ENCODE measurements at places on chromosomes 16 and 17.
A peak's percentile ranks its signal among the peaks of the same experiment; 100 is the strongest.

DNA sequence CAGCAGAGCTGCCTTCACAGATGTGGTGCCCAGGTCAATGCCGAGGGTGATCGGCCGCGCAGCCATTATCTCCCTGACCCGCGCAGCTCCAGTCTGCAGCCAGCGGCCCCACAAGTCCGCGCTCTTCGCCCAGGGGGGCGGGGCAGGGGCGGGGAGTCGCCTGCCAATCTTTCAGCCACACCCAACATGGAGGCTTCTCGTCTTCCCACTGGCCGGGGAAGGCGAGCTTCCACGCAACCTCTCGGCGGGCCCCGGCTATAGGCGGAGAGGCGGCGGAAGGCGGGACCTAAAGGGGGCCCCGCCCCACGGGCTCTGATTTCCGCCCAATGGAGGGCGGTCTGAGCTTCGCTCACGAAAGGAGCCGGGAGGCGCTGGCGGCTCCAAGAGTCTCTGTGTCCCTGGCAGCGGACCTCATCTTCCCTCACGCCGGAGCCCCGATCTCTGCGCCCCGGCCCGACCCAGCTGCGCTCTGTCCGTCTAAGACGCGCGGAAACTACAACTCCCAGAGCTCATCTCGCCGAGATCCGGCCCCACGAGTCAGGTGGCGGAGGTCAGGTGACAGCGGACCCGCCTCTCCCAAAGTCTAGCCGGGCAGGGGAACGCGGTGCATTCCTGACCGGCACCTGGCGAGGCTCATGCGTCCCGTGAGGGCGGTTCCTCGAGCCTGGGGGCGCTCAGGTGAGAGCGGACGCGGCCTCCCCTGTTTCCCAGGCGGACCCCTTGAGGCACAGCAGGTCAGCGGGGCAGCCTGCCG, at the start of the genes CTNS and SHPK:
TSS of gene CTNS (plus strand) at position 607 of the 754 bp plus-strand sequence. CDS start 3,447 bp downstream, outside the sequence.
TSS of gene SHPK (minus strand) at position 97 of the 754 bp plus-strand sequence. CDS start at position 66, 31 bp downstream.
- DNase-seq: peak; percentile 88

DNA sequence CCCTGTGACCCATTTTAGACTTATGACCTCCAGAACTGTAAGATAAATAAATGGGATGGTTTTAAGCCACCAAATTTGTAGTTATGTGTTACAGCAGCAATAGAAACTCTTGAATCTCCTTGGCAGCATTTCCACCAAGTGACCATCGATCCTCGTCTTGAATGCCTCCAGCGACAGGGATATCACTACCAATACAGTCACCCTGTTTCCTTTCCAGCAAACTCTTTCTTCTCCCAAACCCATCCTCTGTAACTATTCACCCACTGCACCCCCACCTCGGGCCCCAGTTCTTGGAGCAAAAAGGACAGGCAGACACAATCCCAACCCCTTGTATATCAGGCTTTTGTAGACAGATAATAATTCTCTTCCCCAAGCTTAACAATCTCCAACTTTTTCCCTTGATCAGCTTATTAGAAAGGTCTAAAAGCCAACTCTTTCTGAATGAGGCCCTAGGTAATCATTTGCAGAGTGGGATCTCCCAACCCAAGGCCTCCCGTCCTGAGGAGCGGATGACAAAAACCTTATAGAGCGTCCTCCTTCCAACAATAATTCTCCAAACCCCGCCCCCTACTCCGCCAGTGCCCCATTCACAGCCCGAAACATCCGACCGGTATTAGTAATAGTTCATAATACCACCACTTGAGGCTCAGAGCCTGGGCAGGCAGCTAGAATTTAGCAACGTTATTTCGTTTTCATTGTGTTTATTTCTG, 14.7 kb upstream of the PLLP start:
- DNase-seq: no peak

GRCh38 chr16:2089706-2090480, 42.1 kb downstream of the TSC2 start:
- no peak for DNase-seq

- no peak for DNase-seq
Observed at GRCh38 chr17:7354262-7354843, 603 bp upstream of the TMEM95 start.

GRCh38 chr17:66535611-66536010, 233.2 kb downstream of the PRKCA start:
- no peak for DNase-seq

GRCh38 chr17:68707031-68707430, 105.9 kb upstream of the FAM20A start:
- DNase-seq: no peak

DNA sequence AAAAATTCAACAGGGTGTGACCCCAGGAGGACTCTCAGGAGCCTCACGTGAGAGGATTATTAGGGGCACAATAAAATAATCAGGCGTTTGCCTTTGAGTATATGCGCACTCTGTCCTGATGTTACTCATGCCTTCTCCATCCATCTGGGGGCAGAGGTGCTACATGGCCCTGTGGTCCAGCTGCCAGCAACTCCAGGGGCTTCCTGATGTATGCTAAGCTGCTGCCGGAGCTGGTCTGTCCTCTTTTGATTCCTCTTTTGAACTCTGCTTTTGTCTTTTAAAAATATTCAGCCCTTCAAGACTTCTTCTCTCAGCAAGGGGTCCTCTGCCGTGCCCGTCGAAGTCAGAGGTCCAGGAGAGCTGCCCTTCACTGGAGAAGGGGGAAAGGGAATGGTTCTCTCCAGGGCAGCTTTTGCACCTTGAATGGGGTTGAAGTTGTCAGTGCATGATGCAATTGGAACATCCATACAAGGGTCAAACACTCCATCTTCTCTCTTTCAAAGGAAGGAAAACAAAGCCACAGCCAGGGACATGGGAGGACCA, 431.4 kb downstream of the SHISA9 start:
- DNase-seq: no peak

DNA sequence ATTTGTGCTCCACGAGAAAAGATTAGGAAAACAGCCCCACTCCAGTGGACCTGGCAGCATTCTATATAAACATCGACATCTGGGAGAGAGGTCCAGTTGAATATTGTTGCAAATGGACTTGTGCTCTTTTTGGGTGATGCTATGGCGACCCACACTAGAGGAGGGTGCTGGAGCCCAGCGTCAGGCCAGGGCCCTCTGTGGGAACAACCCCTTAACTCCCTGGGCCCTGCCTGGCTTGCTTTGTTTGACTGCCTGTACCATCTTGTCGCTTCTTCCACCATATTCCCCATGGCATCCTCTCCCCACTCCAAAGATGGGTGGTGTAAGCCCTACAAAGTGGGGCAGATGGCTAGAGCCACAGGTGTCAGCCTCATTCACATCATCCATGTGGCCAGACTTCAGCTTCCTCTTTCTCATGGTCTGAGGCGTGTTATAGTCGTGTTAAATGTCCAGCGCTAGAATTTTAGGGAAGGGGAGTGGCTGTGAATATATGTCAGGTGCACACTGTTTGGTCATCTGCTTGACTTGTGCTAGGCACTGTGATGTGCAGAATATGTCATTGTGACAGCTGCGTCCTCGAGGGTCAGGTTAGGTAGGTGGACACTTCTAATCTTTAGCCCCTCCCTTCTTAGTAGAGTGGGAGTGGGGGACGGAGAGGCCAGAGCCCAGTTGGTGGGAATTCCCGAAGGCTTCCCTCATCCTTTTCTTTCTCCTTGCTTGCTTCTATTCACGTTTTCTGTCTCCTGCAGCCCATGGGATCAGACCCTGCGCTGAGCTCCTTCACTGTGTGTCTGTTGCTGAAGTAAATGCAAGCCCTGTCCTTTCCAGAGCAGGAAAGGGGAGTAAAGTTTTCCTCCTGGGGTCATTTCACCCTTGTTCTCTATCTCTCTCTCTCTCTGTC, 49.8 kb downstream of the MPRIP start:
- no peak for DNase-seq

GRCh38 chr16:78415013-78415412, 315.6 kb downstream of the WWOX start:
- DNase-seq: no peak

- DNase-seq: no peak
Observed at GRCh38 chr16:87922250-87922871, 14.0 kb downstream of the CA5A start.

GRCh38 chr16:85510041-85510659, 103.0 kb upstream of the GSE1 start:
- DNase-seq: no peak

DNA sequence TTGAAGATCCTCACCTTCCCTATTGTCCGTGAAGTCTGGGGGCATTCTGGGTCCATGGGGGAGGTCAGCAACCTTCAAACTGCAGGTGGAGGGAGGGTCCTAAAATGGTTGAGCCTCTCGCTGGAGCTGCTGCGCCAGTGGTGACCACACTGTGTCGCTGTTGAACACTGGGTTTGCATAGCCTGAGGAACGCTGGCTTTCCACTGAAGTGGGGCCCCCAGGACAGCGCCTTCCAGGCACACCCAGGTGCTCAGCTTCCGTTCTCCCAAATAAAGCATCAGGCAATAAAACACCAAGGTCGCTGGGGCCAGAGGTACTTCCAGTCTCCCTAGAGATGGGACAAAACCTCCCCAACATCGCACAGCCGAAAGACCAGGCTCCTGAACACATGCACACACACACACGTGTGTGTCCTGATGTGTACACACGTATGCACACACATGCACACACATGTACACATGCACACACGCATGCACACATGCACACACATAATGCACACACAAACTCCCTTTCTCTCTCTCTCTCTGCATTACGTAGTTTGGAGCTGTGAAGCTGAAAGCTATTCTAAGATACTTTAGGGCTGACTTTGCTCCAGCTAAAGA, 120.6 kb downstream of the IRF8 start:
- DNase-seq: no peak

- DNase-seq: no peak
Observed at GRCh38 chr16:77404775-77405174, 30.1 kb downstream of the ADAMTS18 start.

DNA sequence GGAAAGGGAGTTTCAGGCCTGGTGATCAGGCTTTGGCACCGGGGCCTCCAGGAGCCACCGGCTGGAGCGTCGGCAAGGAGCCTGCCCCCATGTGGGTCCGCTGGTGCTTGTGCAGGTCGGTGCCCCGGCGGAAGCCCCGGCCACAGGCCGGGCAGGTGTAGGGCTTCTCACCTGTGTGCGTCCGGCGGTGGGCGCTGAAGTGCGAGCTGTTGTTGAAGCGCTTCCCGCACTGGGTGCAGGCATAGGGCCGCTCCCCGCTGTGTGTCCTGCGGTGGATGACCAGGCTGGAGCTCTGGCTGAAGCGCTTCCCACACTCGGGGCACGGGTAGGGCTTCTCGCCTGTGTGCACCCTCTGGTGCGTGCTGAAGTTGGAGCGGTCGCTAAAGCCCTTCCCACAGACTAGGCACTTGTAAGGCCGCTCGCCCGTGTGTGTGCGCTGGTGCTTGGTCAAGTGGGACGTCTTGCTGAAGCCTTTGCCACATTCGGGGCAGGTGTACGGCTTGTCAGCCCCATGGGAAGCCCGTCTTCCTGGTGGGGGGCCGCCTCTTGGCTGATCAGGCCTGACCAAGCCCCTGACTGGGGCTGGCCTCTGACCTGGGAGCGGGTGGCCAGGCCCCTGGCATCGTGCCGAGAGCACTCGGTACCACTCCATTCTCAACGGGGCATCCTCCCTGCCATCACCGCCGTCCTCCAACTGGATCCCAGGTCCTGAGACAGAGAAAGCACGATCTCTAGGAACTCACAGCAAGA, 14.4 kb downstream of the ZNF500 start:
- no peak for DNase-seq

DNA sequence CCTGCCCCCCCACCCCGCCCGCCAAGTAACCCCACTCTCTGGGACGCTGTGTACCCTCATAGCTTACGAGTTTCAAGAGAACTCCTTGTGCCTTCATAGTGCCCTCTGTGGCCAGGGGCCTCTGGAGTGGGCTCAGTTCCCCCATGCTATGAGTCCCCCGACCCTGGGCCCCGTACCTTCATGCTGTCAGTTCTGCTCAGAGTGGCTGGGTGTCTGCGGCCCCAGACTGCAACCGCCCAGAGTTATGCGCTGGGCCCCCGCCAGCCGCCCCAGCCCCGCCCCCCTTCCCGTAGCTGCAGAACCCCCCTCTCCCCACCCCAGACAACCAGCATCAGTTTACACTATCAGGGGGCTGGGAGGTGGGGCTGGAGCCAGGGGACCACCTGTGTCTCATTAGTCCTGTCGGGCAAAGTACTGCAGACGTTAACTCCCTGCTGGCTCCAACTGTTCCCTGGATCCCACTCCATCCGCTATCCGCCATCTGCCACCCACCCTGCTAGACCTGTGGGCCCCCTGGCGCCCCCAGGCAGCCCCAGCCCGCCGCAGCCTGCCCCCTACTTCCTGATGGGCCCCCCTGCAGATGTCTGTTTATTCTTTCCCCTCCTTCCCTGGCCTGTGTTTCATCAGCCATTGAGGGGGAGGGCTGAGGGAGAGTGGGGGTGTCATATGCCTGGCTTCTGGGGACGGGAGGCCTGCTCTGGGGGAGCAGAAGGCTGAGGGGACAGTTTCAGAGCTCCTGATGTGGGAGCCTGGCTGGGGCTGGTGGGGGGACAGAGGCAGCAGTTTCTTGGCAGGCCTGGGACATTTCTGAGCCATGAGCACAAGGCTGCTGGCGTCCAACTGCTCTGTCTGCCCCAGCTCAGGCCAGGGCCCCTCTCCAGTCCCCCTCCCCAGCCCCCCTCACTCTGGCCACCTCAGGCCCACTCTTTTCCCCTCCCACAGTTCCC, at the start of gene MFAP4:
TSS of gene MFAP4 (minus strand) at position 217 of the 947 bp plus-strand sequence. CDS start at position 182, 35 bp downstream.
- no peak for DNase-seq

DNA sequence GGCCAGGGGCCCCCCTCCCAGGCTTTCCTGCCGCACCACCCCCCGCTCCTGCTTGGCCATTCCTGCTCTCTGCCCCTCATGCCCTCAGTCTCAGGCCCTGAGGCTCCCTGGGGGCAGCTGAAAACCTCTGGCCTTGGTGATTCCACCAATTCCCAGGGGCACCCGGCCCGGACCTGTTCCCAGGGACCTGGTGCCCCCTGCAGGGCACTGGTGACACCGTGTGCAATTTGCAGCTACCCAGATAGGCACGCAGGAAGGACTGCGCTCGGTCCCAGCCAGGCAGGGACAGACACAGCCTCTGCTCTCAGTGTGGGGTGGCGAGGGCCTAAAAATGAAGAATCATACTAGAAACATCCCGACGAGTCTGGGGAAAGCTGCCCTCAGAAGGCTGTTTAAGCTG, 13.4 kb downstream of the WFDC1 start:
- no peak for DNase-seq

DNA sequence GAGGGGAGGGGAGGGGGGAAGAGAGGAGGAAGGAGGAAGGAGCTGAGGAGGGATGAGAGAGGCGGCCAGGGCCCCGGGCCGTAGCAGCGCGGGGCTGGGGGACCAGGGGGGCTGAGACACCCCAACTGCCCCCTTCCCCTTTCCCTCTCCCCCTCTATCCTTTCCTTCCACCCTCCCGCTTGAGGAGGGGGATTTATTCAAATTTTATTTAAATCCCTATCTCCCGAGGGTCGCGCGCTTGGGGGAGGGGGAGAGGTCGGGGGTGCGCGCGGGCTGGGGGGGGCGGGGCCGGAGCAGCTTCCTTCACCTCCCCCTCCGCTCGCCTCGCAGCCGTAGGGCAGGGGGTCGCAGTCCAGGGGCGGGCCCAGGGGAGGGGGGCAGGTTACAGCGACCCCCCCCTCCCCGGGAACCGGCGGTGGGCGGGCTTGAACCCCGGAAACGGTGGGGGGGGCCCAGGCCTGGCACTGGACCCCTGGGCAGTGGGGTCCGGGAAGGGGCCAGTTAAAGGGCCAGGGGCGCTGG, at the start of gene FBXL19:
TSS of gene FBXL19 (plus strand) at position 19 of the 522 bp plus-strand sequence. CDS start 2,183 bp downstream, outside the sequence.
- DNase-seq: no peak

All from stimulated activated CD8-positive, alpha-beta memory T cell treated with anti-CD3 and anti-CD28 coated beads, Interleukin-4, amount 100 ng/mL, for 1 hour (primary cell).